ENCODE measurements at places on chromosomes 4 and X.

DNA sequence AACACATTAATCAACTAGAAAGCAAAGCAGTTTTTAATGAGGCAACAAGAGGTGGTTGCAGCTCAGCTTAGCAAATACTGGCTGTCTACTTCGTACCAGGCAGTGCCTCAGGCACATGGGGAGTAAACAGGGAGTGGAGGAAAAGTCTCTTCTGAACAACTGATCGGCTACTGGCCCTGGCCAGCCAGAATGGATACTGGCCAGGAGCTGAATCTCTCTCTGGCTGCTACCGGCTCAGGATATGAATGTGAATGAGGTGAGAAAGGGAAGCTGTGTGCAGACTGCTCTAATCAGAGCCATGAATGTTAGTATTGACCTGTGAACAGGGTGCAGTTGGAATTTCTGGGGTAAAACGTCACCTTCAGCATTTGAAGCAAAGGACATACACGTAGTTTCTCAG is 77.3 kb downstream of the STK32B start:
- DNase-seq: no peak

DNA sequence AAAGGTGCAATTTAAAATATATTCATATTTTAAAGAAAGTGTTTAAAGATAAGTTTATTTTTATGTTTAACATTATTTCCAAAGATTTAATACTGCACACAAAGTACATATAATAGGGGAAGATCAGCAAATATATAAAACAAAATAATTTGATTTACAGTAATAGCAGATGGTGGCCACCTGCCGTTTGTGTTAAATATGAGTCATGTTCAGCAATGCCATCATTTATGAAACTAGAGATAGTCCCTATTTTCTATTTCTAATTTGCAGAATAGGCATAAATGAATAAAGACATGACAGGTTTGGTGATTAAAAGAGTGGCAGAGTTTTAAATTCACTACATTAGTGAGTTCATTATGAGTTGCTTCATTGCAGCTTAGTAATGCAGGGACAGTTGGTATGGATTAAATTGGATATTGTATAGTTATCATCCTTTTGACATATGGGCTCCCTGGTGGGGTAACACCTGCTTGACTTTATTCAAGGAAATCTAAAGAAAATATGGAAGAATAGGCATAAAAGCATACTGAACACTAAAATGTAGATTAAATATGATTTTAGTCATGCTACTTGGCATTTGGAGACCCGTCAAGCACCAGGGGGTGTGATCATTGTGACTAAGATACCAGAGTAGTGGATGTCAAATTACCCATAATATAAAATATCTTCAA is 78.8 kb upstream of the BANK1 start:
- DNase-seq: peak; percentile 1

- DNase-seq: no peak
Measured at GRCh38 chrX:118736394-118737010, 9.1 kb downstream of the IL13RA1 start.

DNA sequence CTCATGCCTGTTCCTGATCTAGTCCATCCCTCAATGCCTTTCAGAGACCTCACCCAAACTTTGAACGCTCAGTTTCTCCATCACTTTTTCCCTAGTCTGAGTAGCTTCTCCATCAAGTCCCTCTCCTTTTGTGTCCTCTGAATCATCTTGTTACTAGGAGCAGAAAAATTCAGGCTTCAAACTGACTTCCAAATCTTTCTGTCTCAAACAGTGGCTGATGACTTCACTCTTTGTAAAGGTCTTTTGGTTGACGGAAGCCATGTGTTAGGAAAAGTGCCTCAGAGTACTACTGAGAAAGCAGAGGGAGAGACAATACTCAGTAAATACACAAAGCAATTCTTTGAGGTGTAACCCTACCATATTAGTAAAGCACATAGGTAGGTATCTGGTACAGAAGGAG is 65.7 kb upstream of the CAMK2D start:
- no peak for DNase-seq

- no peak for DNase-seq
Measured at GRCh38 chr4:121239951-121240350, 75.8 kb upstream of the TNIP3 start.

DNA sequence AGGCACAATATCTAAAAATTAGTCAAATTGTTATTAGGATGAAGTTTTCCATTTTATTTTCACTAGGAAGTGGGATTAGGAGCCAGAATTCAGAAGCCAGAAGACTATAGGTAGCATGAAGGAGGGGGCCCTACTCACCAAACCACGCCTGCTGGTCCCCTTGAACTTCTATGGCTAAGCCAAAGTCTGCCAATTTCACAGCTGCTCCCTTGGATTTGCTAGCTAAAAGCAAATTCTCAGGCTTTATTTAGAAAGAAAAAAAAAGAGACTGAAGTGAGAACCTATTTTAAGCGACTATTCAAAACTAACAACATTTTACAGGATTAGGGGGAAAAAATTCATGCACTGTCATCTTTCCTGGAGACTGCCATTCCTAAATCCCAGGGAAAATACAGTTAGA is 224.3 kb downstream of the CAMK2D start:
- DNase-seq: no peak

DNA sequence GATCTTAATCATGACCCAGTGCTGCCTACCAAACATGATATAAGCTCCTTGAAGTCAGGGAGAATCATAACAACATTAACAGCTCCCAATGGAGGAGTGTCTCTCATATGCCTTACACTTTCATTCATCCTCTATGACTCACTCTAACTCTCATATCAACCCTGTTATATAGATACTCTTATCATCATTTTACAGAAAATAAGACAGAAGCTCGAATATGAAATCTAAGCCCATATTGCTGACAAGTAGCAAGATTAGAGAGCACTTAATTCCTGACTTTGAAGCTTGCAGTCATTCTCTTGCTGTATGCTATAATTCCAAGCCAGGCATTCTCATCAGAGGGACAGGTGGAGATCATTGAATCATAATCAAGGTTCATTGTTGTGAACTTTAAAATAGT is 476.7 kb upstream of the ATOH1 start:
- no peak for DNase-seq

GRCh38 chr4:138925495-138925894 is 90.1 kb upstream of the NOCT start:
- DNase-seq: no peak

DNA sequence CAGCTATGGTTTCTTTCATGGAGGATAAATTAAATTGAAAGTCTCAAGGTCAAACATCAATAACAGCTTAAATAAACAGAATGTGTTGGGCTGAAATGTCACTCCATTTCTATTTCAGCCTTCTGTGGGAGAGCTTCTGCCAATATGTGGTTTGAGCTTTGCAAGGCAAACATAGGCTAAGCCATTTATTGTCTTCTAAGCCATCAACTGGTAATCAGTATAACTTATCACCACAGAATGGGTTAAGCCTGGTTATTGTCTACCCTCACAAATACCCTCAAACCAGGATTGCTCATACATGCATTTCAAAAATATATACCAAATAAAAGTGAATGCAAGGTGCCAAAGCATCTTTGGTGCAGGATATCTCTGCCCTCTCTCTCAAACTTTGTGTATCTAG is 52.7 kb downstream of the GABRB1 start:
- no peak for DNase-seq

- DNase-seq: no peak
Measured at GRCh38 chr4:155512817-155513216, 136.1 kb upstream of the MAP9 start.

GRCh38 chr4:140884431-140885058 is 128.4 kb upstream of the TBC1D9 start:
- peak; percentile 83 for DNase-seq

DNA sequence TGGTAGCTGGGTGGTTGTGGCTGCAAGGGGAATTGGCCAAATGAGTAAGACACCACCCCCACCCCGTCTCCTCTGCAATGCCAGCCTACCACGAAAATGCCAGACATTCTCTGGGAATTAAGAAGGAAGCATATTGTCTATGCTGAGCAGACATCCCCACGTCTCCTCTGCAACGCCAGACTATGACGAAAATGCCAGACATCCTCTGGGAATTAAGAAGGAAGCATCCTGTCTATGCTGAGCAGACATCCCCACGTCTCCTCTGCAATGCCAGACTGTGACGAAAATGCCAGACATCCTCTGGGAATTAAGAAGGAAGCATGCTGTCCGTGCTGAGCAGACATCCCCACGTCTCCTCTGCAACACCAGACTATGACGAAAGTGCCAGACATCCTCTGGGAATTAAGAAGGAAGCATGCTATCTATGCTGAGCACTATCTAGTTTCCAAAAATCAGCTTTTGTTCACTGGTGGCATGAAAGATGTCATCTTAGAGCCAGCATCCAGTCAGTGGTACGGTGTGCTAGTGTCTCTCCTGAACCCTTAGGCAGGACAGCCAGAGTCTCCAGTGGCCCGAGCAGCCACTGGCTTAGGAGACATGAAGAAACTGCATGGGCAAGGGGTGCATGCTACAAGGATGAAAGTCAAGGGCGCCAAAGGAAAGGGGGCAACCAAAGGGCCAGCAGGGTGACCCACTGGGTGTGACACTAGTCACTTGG is 339.8 kb upstream of the FRG1 start:
- no peak for DNase-seq

DNA sequence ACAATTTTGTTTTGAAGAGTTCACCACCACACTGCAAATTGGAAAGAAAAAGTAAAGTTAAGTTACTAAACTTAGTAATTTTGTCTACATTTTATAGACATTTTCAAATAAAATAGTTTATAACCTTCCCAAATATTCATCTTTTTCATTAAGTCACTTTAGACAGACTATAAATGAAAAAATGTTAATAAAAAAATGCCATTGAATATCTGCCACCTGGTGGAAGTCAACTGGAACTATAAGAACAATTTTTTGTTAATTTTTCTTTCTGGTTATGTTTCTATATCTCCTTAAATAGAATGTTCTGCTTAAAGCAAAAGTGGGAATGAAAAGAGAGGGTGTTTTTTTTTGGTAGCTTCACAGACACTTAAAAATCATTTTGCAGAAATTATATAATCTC is 534.4 kb upstream of the PCDH10 start:
- DNase-seq: no peak

- DNase-seq: no peak
Measured at GRCh38 chr4:75325318-75325979, 188.8 kb downstream of the RCHY1 start.

GRCh38 chr4:153611679-153612078 is 72.4 kb upstream of the TLR2 start:
- DNase-seq: no peak

DNA sequence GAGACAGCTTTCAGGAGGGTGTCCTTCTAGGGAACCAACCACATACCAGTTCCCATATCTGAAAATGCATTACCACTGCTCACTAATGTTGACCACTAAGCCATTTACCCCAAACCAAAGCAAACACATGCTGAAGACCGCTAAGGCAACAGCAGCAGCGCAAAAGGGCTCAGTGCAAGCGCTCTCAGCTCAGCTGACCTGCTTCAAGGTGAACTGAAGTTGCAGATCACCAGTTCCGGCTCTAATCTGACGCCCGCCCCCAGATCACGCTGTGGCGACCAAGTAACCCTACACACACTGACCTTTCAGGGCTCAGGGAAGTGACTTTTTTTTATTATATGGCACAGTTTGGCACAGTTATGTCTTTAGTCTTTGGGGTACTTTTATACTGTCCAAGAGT is 5.8 kb downstream of the MECP2 start:
- no peak for DNase-seq

DNA sequence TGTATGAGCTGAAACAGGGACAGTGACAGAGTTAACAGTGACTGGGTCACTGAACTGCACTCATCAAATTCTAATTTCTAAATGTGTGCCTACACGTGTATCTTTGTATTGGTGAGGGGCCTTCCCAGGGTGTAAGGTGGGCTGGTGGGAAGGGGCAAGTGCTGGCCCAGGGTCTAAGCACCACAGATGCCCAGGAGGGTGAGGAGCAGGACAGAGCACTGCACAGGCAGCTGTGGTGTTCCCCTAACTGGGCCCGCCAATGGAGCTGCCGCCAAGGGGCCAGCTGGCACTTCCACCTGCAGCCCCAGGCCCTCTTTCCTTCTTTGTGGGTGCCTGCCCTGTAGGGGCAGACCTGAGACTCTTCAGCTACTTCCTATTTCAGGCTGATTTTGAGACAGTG is 349.9 kb downstream of the ARHGAP10 start:
- DNase-seq: no peak

GRCh38 chr4:179625406-179625805 is 2183.2 kb upstream of the AGA start:
- no peak for DNase-seq

- DNase-seq: no peak
Measured at GRCh38 chrX:153885208-153885787, 675 bp downstream of the L1CAM start.

- DNase-seq: no peak
Measured at GRCh38 chr4:183154701-183155391, 55.8 kb downstream of the WWC2 start.

DNA sequence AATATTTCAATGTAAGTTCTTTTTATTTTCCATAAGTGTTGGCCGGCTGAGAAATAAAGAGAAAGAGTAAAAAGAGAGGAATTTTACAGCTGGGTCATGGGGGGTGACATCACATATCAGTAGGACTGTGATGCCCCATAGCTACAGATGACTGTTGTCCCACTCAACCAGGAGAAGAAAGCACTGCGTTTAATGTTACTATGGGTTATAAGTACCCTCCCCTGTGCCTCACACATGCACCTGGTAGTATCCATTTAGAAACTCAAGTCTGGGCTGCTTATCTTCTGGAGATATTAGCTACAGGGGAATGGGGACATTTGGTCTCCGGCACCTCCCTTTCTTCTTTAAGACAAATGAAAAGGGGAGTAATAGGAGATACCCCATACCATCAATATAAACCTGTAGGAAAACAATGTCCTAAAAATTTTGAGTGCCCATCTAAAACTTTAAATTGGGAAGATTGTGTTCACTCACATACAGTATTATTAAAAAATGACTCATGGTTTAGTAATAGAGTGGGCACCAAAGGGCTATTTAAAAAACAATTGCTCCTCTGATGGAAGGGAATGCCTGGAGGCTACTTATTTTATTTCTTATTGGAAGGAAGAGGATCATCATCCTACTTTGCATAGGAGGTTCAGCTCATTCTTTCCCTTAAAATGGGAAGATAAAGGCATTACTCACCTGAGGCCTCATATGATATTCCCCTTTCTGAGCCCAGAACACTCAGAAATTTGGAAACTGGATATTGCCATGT is 18.2 kb downstream of the UGT2B11 start:
- DNase-seq: no peak

- DNase-seq: no peak
Measured at GRCh38 chrX:2658585-2659292, 32.4 kb upstream of the CD99 start.

DNA sequence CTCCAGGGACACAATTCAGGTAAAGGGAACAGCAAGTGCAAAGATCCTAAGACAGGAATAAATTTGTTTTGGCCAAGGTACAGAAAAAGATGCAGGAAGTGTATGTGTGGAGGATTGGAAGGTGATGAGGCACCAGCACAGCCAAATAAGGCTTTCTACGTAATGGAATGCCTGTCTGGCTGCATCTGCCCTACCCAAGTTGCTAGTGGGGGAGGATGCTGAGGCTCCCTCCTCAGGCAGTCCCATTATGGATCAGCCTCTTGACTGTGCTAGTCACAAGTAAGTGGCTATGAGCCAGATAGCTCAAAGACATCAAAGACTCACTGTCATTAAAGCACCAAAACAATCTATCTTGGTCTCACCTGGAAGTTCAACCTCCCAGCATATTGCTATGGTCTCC is 300.9 kb upstream of the FAT4 start:
- DNase-seq: no peak
